ENCODE measurements at places on chromosomes 2 and 18. TPM values are rescaled to one million over a fixed set of nuclear protein-coding genes. Genes with fewer than 3 reads are reported as not detected.

BOLA3 gene
- total RNA-seq: 15.7 TPM

IL36G gene
- total RNA-seq: not detected

UGT1A8 gene
- total RNA-seq: not detected

- H3K27me3 ChIP-seq: no peaks in the 10 kb centered on the region
- no peak overlapping the region for H3K27ac ChIP-seq
- H3K4me3 ChIP-seq: no peak overlapping the region
- H3K4me1 ChIP-seq: no peaks in the 10 kb centered on the region
These were observed 199.4 kb downstream of the GBX2 start for GRCh38 chr2:235968616-235969324.

GRCh38 chr2:211423018-211423417 lies 866.6 kb downstream of the CPS1 start:
- no peaks in the 10 kb centered on the region for H3K27me3 ChIP-seq
- no peak for DNase-seq
- H3K36me3 ChIP-seq: no peaks in the 10 kb centered on the region
- H3K4me1 ChIP-seq: no peaks in the 10 kb centered on the region

DNA sequence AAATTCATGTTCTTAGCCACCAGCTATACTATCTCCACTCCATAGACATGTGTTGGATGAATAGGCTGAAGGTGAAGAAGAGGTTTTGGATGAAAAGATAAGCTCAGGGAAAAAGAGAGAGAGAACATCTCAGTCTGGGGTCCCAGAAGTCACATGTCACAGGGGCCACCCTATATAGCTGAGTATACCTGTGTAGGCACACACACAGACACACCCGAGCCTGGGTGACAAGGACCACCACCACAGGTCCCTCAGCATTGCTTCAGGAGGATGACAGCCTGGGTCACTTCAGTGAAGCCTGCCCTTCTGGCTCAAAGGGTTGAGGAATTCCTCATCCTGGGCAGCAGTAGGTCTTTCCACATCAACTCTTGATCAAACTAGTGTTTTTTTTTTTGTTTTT lies 56.2 kb downstream of the POLR1A start:
- peaks cover 84% of the 10 kb centered on the region for H3K36me3 ChIP-seq
- no peak overlapping the region for H3K4me3 ChIP-seq
- no peak for DNase-seq

- DNase-seq: no peak
- no peak overlapping the region for H3K4me3 ChIP-seq
- no peaks in the 10 kb centered on the region for H3K36me3 ChIP-seq
- no peaks in the 10 kb centered on the region for H3K27me3 ChIP-seq
These were observed 143.7 kb downstream of the IRS1 start for GRCh38 chr2:226655871-226656270.

DNA sequence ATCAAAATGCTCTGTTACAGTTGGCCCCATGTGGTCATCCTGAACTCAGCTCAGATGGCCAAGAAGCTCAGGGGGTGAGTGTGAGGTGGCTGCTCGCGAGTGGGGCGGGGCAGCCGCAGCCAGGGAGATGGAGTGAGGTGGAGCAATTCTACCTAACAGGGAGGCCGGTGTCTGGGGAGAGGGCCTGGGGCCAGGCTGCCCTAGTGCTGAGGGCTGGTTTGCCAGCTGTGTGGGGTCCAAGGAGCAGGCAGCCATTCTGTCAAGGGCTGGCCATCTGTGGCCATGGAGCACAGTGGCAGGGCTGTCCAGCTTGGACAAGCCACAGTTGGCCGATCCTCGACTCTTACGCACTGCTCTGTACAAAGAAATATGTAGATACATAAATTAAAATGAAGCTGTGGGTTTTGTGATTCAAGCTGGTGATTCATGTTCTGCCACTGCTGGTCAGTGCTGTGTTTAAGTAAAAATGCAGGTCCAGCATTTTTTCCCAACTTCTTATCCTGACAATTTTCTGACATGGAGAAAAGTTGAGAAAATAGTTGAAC lies 82.1 kb downstream of the HS6ST1 start:
- DNase-seq: no peak
- no peak overlapping the region for H3K4me3 ChIP-seq
- no peak overlapping the region for H3K27ac ChIP-seq
